GM12892 (cell line): ENCODE measurements at places on chromosomes 2 and 18.

- DNase-seq: no peak
Measured at GRCh38 chr2:63056107-63057050, 5.7 kb downstream of the OTX1 start.

- no peak for DNase-seq
Measured at GRCh38 chr18:74331404-74331803, 15.8 kb downstream of the C18orf63 start.

DNA sequence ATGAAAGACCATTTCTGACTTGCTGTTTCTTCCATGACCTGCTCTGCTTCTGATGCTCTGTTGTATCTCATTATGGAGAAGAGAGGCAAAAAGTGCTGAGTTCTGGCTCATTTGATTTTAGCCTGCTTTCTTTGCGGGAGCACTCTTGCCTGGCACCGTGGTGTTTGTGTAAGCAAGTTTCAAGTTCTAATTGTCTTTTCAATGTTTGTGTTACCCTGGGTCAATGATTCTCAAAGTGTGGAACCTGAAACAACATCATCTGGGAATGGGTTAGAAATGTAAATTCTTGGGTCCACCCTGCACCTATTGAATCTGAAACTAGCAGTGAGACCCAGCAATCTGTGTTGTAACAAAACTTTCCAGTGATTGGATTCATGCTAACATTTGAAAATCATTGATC lies 85.5 kb upstream of the STON1 start:
- DNase-seq: no peak

GRCh38 chr18:23181547-23181946 lies 46.3 kb downstream of the CABLES1 start:
- DNase-seq: no peak

- DNase-seq: no peak
Measured at GRCh38 chr18:46262856-46263255, 158.7 kb downstream of the HAUS1 start.

DNA sequence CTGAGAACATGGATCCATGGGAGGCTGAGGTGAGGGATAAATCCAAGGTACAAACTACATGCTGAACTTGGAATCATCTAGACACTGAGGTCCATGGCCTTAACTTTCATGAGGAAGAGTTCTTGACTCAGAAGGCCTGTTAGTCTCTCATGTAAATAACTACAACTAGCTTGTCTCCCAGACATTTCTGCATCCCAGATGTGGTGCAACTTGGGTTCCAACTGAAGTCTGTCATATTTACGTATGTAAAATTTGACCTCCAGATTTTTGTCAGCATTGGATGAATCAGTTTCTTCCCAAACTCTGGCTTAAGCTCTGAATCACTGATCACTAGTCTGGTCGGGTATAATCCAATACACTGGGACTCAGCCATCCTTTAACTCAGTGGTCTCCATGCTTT lies 306.9 kb downstream of the PDE11A start:
- no peak for DNase-seq

DNA sequence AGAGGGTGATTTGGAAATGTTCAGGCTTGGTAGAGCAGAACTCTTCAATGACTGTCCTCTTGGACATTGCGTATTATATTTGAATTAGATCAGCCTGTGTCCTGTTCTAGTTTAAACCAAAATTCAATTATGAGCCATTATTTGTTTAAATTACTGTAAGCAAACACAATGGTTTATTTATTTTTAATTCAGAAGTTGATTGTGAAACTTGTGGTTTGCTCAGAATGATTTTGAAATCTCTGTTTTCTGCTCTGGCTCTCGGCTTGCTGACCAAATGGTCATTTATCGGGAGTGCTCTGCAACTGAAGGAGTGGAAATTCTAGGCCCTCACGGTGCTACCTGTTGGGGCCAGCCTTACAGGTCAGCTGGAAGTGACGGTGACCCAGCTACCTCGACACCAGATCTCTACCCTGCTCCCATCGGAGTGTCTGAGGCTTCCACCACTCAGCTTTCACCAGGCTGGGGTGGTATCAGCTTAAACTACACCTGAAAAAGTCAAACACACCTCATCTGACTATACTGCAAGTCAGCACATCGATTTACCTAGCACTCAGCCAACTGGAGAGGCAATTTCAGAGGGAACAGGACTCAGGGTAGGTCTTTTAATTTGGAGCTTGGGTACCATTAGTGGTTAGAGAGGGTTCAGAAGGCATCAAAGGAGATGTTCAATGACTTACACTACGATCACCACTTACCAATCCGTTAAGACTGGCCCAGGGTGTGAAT lies 36.8 kb upstream of the GPD2 start:
- DNase-seq: no peak

GRCh38 chr2:150588506-150588870 lies 101.0 kb upstream of the RND3 start:
- no peak for DNase-seq

DNA sequence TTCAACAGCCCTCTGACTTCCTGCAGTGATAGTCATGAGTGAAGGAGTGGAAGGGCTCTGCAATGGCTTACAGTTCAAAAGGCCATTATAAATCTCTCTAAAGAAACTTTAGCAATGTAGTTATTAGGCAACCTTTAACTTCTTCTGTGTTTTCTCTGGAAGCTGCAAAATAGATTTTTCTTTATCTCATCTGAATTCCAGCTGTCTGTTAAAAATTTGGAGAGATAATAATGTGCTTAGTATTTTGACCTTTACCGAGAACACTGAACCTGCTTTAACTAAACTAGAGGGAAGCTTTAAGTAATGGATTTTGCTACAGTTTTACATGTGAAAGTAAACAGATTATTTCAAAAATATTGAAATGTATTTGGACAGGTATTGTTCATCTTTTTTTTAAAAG lies 847.9 kb downstream of the ERBB4 start:
- no peak for DNase-seq
